Left lung (tissue), 14 donors: ENCODE measurements at places on chromosomes 1 and 21. TPM values are rescaled to one million over a fixed set of nuclear protein-coding genes. Genes with fewer than 3 reads are reported as not detected.

DNA sequence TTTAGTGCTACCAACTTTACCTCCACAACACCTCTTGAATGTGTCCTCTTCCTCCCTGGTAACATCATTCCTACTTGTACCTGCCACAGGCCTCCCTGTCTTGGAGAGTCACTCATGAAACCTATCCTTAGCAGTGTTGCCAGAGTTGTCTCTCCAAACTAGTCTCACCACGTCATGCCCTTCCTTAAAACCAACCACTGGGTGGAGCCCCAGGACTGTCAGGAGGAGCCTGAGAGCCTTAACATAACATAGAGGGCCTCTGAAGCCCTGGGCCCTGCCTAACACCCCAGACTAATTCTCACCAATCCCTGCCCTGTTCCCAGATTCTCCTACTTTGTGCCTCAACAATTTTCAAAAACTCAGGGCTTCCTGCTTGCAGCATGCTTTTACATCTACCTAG, 65.3 kb downstream of the ZNF697 start:
- no peaks in the 10 kb centered on the region for H3K36me3 ChIP-seq
- H3K27me3 ChIP-seq: no peaks in the 10 kb centered on the region
- no peak overlapping the region for H3K4me3 ChIP-seq
- no peak overlapping the region for H3K27ac ChIP-seq
- peak; percentile 81 for DNase-seq

C1orf185 gene
- not detected for total RNA-seq

DNA sequence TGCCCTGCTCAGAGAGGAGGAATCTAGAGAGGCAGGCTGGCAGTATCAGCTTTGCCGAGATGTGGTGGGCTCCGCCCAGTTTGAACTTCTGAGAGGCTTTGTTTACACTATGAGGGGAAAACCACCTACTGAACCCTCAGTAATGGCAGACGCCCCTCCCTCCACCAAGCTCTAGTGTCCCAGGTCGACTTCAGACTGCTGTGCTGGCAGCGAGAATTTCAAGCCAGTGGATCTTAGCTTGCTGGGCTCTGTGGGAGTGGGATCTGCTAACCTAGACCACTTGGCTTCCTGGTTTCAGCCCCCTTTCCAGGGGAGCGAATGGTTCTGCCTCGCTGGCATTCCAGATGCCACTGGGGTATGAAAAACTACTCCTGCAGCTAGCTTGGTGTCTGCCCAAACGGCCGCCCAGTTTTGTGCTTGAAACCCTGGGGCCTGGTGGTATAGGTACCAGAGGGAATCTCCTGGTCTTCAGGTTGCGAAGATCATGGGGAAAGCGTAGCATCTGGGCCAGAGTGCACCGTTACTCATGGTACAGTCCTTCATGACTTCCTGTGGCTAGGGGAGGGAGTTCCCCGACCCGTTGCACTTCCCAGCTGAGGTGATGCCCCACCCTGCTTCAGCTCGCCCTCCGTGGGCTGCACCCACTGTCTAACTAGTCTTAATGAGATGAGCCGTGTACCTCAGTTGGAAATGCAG, 43.6 kb downstream of the C21orf91 start:
- H3K4me1 ChIP-seq: no peaks in the 10 kb centered on the region
- no peaks in the 10 kb centered on the region for H3K36me3 ChIP-seq
- no peak overlapping the region for H3K27ac ChIP-seq
- H3K4me3 ChIP-seq: no peak overlapping the region

DNA sequence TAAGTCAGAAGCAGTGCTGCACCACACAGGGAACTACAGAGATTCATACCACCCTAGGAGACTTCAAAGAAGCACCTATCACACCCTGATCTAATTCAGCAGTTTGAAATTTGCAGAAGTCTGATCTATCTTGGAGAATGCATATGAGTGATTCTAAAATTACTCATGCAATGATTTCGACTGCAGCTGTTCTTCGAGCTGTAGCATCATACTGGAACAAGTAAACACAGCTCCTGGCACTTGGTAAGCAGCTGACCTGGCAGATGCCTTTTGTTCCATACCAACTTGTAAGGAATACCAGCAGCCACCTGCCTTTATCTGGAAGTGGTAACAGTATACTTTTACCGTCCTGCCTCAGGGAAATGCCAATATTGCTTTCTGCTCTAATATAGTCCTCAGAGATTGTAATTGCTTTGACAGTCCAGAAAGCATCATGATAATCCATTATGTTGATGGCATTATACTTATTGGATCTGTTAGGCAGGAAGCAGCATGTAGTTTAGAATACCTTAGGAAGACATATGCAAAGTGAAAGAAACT, 25.7 kb downstream of the AADACL4 start:
- H3K36me3 ChIP-seq: no peaks in the 10 kb centered on the region
- no peaks in the 10 kb centered on the region for H3K27me3 ChIP-seq
- no peak for DNase-seq
- H3K27ac ChIP-seq: no peak overlapping the region
- H3K4me1 ChIP-seq: no peaks in the 10 kb centered on the region
- H3K4me3 ChIP-seq: no peak overlapping the region

CFAP45 gene
- 1.1 TPM for total RNA-seq

GRCh38 chr1:84060781-84061180, 61.8 kb upstream of the TTLL7 start:
- no peak overlapping the region for H3K27ac ChIP-seq
- H3K4me3 ChIP-seq: no peak overlapping the region
- DNase-seq: no peak
- no peaks in the 10 kb centered on the region for H3K4me1 ChIP-seq

DNA sequence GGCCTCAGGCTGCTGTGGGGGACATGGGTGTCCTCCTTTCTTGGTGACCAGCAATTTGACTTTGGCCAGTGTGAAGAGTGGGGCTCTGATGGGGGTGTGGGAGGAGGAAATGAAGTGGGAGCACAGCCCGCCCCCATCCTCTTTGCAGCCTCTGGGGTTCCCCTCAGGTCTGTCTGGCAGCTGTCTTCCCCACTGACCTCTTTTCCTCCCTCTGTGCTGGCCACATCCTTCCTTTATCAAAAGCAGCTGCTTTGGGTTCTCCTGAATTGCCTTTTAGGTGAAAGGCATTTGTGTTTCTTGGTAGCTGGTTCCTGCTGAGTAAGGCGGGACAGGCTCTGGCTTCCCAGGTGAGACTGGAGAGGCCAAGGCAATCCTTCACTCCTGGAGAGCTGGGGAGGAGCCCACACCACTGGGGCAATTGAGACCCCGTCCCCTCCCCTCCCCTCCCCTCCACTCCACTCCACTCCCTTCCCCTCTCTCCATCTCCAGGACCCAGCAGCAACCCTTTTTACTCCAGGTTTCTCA, 24.9 kb downstream of the PCAT6 start:
- no peak for DNase-seq
- H3K4me1 ChIP-seq: peaks cover 21% of the 10 kb centered on the region
- H3K4me3 ChIP-seq: no peak overlapping the region
- no peaks in the 10 kb centered on the region for H3K36me3 ChIP-seq
- no peaks in the 10 kb centered on the region for H3K27me3 ChIP-seq

GRCh38 chr1:204177133-204177532, 11.0 kb upstream of the REN start:
- no peak overlapping the region for H3K4me3 ChIP-seq
- no peaks in the 10 kb centered on the region for H3K36me3 ChIP-seq

JAM2 gene
- 14.1 TPM for total RNA-seq

- no peaks in the 10 kb centered on the region for H3K27me3 ChIP-seq
- DNase-seq: no peak
- H3K36me3 ChIP-seq: no peaks in the 10 kb centered on the region
- no peak overlapping the region for H3K4me3 ChIP-seq
- H3K4me1 ChIP-seq: peaks cover 51% of the 10 kb centered on the region
Observed at GRCh38 chr21:38307771-38308531, 51.2 kb downstream of the KCNJ15 start.

GRCh38 chr1:67580691-67581403, 104.2 kb upstream of the GADD45A start:
- no peak overlapping the region for H3K4me3 ChIP-seq
- no peaks in the 10 kb centered on the region for H3K36me3 ChIP-seq
- DNase-seq: no peak

DNA sequence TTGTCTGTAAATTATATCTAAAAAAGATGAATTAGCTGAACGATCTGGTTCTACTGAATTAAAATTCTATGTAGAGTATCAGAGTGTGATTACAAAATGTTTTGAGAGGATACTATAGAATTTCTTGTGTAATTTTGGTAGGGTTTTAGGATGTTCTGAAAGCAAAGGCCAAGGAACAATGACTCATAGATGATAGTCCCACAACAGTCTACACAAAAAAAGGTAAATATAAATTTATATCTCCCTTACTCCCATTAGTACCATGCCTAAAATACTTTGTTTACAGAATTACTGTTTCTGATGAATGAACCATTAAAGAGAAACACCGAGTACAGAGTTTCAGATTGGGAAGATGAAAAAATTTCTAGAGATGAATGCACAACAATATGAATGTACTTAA, 9.5 kb downstream of the EDEM3 start:
- no peaks in the 10 kb centered on the region for H3K36me3 ChIP-seq
- H3K27me3 ChIP-seq: no peaks in the 10 kb centered on the region
- no peak for DNase-seq
- H3K27ac ChIP-seq: no peak overlapping the region

LRRC42 gene
- total RNA-seq: 18.0 TPM

DNA sequence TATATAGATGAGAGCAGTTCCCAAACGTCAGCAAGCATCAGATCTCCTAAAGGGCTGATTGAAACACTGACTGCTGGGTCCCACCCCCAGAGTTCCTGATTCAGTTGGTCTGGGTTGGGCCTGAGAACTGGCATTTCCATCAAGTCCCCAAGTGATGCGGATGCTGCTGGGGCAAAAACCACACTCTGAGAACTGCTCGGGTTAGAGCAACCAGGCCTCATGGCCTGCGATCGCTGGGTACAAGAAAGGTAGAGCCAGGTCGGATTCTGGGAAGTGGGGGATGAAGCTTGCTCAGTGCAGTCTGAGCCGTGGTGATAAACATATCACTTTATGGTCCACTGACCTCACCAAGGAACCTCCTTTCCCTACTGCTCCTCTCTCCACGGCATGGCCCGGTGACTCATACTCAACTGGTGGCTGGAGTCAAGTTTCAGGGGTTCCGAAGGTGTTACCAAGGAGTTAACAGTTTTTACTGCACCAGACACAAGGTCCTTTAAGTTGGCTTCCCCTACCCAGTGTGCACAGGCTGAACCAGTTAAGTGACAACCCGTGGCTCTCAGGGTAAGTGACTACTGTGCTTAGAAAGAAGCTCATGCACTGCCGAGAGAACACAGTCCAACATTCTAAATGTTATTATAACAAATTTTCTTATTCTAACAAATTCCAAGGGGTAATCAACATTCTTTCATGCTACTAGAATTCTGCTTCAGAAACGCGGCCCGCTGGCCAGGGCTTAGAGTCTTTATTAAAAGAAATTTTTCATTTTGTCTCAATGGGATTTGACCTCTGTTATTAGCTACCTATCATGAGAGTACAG, 153.5 kb downstream of the TGFBR3 start:
- DNase-seq: no peak
- no peaks in the 10 kb centered on the region for H3K36me3 ChIP-seq
- H3K27me3 ChIP-seq: no peaks in the 10 kb centered on the region
- peaks cover 28% of the 10 kb centered on the region for H3K4me1 ChIP-seq
- no peak overlapping the region for H3K4me3 ChIP-seq

OXCT2 gene
- total RNA-seq: 0.82 TPM

KIF14 gene
- total RNA-seq: 2.2 TPM

DNA sequence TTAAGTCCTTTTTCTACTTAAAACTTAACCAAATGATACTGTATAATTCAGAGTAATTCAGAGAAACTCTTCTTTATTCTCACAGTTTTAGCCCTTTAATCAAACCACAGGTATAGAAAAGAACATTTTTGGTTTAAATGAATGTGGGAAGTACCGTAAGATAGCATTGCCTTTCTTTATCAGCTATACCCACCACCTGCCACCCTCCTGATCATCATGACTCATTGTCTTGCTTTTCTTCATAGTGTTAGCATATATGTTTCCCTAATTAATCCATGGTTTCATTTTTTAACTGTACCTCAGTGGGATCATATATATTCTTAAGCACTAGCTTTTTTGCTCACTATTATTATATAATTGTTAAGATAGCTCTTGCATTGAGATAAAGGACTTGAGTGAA, 27.5 kb upstream of the ANGPTL1 start:
- H3K27me3 ChIP-seq: no peaks in the 10 kb centered on the region
- H3K27ac ChIP-seq: no peak overlapping the region
- no peaks in the 10 kb centered on the region for H3K36me3 ChIP-seq
- DNase-seq: no peak

COL11A1 gene
- 0.21 TPM for total RNA-seq

DNA sequence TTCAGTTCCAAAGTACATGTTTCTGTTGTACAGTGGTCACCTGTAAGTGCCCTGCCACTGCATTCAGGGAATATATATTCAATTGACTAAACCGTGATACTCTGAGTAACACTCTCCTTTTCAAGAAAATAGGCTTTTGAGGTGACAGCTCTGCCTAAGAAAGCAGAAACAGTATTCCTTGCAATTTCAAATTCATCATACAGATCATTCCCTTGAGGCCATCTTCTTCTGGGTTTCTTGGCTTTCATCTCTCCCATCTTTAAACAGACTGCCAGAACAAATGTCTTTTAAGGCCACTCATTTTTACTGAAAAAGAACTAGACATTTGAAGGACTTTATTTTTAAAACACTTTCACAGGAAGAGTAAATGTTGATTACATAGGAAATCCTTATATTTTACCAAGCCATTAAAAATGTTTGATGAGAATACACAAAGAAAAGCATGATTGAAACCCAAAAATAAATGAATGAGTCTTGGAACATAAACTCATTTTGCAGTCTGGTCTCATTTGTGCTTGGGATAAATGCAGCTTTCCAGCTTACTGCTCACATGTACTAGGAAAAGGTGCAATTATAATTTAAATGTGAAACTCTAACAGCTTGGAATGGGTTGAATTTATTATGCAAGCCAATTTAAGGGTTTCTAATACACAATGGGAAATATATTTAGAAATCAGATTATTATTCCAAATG, 34.7 kb downstream of the PLPPR5 start:
- no peaks in the 10 kb centered on the region for H3K27me3 ChIP-seq
- DNase-seq: no peak

DNA sequence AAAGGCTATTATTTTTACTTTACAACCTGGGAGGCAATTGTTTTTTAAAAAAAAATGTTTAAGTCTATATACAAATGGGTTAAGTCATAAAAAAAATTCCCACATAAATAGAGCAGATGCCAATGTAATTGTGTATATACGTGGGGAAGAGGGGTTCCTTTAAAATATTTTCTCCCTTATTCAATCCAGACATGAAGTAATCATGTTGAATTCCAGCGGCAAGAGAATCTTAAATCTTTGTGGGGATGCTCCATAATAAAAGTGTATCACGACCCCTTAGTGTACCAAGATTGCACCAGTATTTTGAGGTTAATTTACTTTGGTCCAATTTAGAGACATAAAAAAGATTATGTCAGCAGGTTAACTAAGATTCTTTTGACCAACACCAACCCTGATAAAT, 62.1 kb downstream of the ARID4B start:
- H3K4me1 ChIP-seq: no peaks in the 10 kb centered on the region
- H3K36me3 ChIP-seq: no peaks in the 10 kb centered on the region
- H3K4me3 ChIP-seq: no peak overlapping the region

GRCh38 chr1:187033693-187034390, 205.1 kb downstream of the PLA2G4A start:
- H3K36me3 ChIP-seq: no peaks in the 10 kb centered on the region
- H3K27ac ChIP-seq: no peak overlapping the region
- DNase-seq: no peak
- H3K4me3 ChIP-seq: no peak overlapping the region

KIF2C gene
- total RNA-seq: 7.3 TPM
